ENCODE measurements at places on chromosomes 16 and 17.

DNA sequence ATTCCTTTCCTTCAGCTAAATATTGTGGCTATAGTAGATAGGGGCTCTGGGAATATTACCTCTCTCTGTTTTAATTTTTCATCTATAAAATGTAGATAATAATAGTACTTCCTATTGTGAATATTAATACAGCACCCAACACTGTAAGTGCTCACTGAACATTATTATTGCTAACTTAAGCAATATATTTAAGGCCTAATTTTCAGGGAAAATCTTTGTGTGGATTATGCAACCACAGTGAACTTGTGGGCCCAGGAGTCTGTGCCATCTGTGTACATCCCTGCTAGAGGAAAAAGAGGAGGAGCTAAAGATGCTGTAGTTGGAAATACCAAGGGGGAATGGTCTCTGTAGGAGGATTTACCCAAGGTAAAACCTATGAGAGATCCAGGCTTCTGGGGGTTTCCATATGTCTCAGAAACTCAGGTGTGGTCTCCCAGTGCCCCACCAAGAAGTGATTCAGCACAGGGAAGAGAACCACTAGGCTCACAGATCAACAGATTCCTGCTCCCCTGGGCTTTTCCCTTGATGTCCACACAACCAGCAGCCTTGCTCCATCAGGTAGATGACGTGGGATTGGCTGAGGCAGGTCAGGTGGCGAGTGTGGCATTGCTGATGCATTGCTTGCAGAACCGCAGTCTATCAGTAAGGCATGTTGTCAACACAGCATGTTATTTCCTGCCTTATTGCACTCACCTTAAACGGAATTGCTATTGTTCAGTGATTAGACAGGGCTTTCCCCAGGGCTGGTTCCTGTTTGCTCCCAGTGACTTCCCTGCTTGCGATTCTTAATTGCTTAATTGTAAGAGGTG is 1.6 kb upstream of the N4BP1 start:
- DNase-seq = peak; percentile 86

DNA sequence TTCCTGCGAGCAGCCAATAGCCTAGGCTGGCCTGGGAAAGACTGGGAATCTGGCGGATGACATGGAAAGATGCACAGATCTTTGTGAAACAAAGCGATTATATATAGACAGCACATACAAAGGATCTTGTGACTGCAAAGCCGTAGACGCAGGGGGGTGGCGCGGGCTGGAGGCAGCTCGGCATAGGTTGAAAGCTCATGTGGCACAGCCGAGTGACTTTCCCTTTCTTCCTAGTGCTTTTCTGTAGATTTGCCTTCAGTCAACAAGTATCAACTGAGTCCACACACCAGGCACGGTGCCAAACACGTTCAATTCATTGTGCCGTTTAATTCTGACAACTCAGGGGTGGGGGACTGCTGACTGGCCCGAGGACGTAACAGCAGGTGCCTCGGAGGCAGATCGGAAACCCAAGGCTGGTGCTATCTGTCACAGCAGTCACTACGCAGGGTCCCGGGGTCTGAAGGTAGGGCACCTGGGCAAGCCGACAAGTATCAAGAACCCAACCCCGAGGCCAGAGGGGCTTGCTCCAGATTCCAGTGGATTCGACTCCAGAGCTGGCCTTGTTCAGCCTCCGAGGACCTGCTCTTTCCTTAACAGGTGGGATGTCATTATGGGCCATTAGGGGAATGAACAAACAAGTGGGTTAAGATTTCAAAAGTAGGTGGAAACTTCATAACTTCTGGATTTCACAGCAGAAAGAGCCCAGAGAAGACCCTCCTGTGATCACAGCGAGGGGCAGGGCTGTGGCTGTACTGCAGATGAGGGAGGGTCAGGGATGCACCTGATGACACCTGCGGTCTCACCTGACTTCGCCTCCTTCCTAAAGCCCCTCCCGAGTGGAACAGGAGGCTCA is 5.9 kb downstream of the PAM16 start:
- no peak for DNase-seq

DNA sequence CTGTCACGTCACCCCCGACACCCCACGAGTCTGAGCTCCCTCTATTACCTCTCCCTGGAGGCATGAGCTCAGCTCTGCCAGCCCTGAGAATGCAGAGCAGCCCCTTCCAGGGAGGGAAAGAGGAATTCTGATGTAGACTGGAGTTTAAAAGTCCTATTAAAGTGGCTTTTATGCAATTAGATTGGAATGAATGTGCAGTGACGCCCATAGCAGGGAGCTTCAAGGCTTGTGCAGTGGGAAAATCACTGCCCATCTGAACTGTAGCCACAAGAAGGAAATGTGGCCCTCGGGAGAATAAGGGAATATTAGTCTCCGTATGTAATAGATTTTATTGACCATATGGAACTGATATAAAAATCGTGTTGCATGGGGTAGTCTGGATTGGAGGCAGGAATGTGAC is 66.9 kb downstream of the ZNF423 start:
- DNase-seq = no peak

GRCh38 chr17:10224582-10225195 is 26.3 kb upstream of the GAS7 start:
- no peak for DNase-seq

GRCh38 chr16:8713635-8714172 is 39.3 kb downstream of the ABAT start:
- DNase-seq = no peak

GRCh38 chr16:50699326-50700159 is 6.1 kb downstream of the NOD2 start:
- DNase-seq = peak; percentile 69

- no peak for DNase-seq
Measured at GRCh38 chr16:73949574-73950320, 346.9 kb upstream of the PSMD7 start.

GRCh38 chr16:66360624-66361324 is 5.7 kb upstream of the CDH5 start:
- no peak for DNase-seq

DNA sequence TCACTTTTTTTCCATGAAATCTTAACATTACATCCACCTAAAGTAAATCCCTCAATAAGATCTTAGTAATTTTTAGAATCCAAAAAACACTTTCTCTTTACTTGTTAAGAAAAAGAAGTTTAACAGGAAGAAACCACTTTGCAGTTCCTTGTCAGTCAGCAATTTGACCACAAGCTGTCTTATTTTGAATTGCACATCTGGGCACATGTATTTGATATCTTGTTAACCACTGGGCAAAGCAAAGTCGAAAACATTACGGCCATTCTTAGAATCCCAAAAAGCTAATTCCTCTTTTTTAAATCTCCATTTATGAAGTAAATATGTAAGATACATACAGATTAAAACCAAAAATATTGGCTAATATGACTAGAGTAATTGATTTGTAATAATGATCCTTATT is 1.1 kb downstream of the ABCA10 start:
- DNase-seq = no peak

GRCh38 chr17:78138204-78139060 is 7.8 kb upstream of the C17orf99 start:
- no peak for DNase-seq
